ENCODE measurements at places on chromosomes 16 and 17.

GRCh38 chr16:49776085-49776595, 79.8 kb downstream of the ZNF423 start:
- DNase-seq = no peak

GRCh38 chr16:73794994-73795393, 501.6 kb upstream of the PSMD7 start:
- DNase-seq = peak; percentile 11

- no peak for DNase-seq
These were observed 166.5 kb downstream of the STX8 start for GRCh38 chr17:9408868-9409829.

- no peak for DNase-seq
These were observed 79.2 kb downstream of the ARHGAP23 start for GRCh38 chr17:38507436-38507835.

Measured in fibroblast of skin of abdomen (primary cell).